ENCODE measurements at places on chromosomes 1 and 21.
A peak's percentile ranks its signal among the peaks of the same experiment; 100 is the strongest.

DNA sequence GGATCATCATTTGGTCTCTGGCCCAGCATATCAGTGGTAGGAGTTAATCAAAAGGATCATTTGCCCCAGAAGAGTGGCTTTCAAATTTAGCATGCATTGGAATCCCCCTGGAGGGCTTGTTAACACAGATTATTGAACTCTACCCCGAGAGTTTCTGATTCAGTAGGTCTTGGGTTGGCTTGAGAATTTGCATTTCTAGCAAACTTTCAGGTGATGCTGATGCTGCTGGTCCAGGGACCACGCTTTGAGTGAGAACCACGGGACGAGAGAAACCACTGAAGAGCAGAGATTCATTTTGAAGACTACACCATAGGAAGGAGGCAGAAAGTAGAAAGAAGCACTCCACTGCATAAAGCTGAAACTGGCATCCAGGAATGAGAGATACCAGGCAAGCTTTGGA lies 81.3 kb upstream of the DUSP10 start:
- no peak for DNase-seq

DNA sequence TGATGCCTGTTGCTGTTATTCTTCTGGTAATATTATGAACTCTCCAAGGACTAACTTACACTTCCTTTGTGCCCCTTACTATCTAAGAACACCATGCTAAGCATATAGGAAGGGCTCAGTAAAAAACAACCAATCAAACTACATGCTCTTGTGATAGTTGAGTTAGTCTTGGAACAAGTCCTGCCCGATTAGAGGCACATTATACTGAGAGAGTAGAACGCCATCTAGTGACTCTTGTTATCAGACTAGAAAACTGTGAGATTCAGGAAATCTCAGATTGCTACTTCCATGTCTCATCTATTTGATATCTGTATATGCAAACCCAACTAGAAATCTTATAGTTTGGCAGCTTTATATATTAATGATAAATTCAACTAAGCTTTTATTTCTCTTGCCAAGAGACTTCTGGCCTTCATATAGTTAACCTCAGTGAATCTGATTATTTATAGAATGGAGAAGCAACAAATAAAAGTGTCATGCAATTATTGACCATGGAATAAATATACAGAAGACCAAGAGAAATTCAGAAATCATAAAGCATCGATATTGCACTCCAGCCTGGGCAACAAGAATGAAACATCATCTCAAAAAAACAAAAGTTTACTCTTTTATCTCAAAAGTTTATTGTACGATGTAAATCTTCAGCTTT lies 7.8 kb upstream of the SRRM1 start:
- DNase-seq: peak; percentile 67

GRCh38 chr1:7589774-7590425 lies 181.2 kb upstream of the VAMP3 start:
- DNase-seq: no peak

DNA sequence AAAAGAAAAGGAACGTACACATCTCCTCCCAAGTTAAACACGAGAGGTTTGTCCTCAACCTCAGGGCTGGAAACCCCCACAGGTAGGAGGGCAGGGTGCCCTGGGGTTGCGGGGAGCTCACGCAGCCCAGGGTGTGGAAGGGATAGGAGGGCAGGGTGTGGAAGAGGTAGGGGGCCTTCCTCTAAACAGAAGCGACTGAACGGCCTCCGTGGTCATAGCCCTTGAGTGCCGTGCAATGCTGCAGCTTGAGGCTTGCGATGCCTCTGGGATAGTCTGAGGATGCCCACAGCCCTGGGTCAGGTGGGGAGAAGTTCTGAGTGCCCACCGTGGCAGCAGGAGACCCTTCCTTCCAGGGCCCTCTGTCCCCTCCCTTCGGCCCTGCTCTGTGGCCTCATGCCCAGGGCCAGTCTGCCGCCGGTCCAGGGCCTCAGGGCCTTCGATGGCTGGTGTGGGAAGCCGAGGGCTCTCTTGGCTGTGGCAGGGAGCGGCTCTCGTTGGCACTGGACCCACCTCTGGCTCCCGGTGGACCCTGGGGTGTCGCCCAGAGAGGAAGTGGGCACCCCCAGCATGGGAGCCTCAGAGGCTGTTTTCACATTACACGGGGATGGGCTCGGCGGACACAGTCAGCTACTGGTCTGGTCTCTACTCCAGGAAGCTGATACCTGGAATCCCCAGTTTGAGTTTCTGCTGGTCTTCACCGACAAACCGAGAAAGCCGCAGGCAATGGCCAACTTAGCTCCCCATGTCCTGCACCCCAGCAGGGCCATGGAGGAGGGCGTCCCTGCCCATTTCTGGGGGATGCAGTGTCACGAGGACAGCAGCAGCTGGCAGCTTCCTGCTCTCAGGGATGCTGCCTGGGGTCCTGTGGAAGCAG lies 6.4 kb upstream of the CDK11B start:
- DNase-seq: no peak

DNA sequence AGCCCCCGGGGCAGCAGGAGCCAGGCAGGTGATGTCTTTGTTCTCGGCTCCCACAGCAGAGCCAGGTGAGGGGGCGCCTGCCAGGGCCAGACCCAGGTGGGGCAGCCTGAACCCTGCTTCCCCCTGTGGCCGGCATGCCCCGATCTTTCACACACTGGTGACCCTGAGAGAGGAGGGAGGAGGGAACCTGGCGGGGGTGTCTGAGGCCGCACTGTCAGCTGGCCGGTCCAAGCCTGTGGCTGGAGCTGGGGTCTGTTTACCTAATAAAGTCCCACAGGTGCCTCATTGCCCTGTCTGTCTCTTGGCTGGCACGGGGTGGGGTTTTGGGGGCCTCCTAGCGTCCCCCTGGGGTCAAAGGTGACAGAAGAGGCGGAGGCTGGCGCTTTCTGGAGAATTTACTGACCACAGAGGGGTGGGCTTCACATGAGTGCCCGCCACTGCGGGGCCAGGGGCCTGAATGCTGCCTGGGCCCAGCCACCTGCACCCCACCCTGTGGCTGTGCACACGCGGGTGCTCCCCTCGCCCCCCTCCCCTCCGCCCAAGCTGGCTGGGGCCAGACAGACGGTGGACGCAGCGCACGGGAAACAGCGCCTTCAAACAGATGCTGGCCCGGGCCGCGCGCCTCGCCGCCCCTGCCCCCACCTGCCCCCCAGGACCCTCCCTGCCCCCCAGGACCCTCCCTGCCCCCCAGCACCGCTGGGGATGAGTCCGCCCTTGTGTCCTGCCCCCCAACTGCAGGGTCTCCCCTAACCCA lies 5.8 kb downstream of the TMEM240 start:
- DNase-seq: no peak

DNA sequence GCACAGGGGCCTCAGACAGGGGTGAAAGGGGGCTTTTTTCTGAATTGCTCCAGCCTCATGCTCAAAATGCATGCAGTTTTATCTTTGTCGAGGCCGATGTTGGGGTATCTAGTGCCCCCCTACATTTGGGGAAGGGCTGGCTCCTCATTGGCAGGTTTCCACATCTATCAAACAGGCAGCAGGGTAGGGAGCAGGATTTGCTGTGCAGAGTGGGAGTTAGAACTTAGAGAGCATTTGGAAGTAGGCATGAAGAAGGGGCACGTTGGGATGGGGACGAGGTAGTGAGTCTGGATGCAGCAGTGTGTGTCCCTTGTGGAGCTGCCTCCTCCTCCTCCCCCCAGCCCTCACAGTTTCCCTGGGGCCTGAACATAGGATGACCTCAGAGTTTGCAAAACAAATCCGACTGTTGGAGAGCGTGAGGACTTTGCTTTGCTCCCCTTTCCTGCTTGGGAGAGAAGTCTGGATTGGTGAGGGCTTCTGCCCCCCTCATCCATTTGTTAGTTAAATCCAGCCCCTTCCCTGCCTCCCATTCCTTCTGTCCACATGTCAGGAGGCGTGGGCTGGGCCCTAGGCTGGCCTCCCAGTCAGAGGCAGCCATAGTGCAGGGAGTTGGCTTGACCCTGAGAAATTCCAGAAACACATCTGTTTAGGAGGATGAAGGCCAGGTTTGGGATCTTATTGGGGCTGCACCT lies 36.9 kb upstream of the GPR37L1 start:
- DNase-seq: peak; percentile 96

DNA sequence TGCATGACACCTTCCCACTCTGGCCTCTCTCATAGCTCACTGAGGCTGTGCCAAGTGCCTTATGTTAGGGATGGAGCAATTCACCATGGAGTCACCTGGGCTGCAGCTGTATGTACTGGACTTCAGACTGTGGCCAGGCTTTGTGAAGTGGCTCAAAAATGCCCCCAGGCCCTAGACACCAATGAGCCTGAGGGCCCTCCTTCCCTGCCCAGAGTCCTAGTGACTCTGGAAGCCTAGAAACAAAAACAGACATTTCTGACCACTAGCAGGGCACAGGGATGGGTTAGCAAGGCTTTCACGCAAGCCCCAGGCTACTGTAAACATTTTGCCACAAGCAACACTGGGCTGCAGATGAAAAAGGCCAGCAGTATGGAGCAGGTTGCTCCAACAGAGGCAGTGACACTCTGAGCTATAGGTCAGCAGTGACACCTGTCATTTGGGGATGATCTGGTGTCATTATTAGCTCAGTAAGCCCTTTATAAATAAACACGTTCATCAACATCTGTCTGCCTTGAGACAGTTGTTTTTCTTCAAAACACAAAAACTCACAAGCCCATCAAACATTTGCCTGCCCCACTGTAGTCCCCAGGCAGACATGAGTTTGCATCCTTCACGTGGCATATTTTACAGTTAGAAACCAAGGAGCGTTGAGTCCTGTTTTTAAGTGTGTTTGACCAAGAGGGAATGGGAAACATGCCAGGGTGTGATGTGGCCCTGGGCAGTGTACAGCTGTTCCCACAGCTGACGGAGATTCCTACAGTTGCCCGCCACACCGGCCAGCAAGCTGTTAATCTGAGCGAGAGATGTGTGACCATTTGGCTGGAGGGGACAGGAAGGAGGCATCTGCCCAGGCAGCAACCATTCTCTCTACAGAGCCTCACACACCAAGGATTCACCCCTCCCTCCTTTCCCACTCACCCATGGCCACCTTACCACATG lies 66.8 kb downstream of the KCNN3 start:
- DNase-seq: peak; percentile 62

- peak; percentile 72 for DNase-seq
Measured at GRCh38 chr1:117860896-117861610, 68.4 kb downstream of the GDAP2 start.

DNA sequence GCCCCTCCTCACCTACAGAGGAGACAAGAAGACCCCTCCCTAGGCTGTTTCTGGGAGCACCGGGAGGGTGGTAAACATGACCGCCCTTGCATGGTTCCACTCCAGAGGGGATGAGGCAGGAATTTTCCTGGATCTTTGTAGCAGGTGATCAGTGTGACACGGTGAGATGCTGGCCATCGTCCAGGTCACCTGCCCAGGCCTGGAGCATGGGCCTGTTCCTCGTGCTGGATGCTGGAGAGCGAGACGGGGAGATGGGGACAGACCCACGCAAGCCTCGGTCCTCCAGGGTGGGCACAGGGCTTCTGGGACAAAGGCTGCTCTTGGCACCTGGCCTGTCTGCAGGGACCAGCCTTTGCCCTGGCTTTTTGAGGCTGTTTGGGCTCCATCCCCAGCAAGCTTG lies 46.2 kb downstream of the DMRTB1 start:
- DNase-seq: no peak

GRCh38 chr1:19401535-19401889 lies 83.8 kb downstream of the CAPZB start:
- peak; percentile 81 for DNase-seq

DNA sequence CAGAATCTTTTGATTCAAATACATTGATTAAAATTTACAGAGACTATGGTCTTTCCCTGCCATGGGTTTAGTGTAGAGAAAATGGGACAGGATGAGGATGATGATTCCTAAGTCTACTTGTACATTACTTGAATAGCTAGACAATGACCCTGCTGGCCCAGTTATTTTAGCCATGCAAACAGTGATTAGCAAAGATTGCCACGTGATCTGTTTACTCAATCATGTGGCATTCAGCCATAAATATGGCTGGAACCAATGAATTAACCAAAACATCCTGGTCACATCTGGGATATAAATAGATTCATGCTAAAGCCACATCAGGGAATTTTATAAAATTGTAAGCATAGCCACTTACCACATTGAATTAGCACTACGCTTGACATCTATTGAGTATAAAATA lies 167.3 kb downstream of the PBX1 start:
- DNase-seq: peak; percentile 67

GRCh38 chr1:206674745-206675175 lies 9.9 kb upstream of the MAPKAPK2 start:
- DNase-seq: peak; percentile 70

DNA sequence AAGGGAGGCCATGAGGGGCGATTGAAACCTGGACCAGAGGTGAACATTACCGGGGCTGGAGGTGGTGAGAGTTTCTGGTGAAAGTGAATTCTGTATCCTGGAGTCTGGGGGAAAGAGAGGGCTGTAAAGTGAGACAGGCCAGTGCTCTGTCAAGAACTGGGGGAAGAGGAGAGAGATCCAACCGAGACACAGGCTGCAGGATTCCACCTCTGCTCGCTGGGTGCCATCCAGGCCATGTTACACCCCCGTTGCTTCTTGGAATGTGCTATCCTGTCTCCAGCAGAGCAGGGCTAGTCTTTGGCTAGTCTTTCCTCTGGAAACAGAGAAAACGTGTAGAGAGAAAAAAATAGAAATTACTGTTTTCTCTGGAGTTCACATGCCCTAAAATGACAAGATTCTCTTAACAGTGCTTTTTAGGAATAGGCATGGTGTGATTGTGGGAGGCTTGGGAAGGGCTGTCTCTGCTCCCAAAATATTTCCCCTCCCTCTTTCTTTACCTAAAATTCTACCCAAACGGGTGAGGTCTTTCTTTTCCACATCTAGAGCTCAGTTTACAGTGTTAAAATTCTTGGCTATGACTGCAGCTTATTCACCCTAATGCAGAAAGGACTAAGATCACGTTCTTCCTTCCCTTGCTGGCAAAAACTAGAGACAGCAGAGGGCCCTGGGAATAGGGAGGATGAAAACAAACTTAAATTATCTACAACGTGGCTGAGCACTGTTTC lies 16.5 kb upstream of the OVAAL start:
- no peak for DNase-seq

DNA sequence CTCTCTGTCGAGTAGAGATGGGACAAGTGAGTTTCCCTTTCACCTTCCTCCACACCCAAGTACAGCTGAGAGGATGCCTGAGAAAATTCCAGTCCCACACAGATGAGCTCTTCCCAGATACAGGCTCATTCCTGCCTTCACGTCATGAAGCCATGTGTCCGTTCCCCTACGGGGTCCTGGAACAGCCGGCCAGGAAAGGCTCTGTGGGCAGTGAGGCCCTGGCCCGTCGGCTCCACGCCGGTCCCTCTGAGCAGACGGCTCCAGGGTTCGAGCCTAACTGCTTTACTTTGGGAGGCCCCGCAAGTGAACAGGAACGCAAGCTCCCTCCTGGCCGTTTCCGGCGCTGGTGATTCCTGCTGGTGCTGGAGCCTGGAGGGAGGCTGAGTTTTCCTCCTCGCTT lies 57.2 kb upstream of the ARHGEF16 start:
- DNase-seq: no peak

DNA sequence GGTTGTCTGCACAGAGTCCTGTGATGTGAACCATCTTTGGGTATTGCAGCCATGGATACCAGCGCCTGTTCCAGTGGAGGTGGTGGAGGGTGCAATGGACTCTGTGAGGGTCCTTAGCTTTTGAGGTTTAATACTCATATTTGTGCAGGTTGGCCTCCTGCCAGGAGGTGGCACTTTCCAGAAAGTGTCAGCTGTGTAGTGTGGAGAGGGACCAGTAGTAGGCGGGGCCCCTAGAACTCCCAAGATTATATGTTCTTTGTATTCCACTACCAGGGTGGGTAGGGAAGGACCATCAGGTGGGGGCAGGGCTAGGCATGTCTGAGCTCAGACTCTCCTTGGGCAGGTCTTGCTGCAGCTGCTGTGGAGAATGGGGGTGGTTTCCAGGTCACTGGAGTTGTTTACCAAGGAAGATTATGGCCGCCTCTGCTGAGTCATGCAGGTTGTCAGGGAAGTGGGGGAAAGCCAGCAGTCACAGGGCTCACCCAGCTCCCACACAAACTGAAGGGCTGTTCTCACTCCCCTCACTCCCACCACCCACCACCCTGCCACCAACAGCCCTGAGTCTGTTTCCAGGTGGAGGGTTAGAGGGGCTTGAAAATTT lies 31.2 kb upstream of the ZNF678 start:
- DNase-seq: peak; percentile 64
